ENCODE measurements at places on chromosomes 7 and 10. TPM values are rescaled to one million over a fixed set of nuclear protein-coding genes. Genes with fewer than 3 reads are reported as not detected.

DNA sequence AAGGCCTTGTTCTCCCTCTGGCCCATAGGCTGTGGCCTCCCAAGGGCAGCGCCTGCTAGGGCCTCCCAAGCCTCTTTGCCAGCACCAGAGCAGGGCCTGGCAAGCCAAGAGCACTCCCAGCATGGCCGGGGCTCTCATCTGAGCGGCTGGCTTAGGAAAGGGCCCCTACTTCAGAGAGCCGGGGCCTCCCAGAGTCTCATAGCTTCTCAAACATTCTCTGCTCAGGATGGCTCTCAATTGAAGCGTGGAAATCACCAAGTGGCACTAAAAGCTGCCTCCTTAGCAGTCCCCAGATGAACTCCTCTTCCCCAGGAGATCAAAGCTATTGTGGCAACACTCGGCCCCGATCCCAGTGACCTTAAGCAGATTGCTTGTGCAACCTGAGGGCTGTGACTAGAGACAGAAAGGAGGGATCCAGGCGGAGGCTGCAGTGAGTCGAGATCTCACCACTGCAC lies 69.4 kb downstream of the FAM53B start:
- DNase-seq: no peak

DNA sequence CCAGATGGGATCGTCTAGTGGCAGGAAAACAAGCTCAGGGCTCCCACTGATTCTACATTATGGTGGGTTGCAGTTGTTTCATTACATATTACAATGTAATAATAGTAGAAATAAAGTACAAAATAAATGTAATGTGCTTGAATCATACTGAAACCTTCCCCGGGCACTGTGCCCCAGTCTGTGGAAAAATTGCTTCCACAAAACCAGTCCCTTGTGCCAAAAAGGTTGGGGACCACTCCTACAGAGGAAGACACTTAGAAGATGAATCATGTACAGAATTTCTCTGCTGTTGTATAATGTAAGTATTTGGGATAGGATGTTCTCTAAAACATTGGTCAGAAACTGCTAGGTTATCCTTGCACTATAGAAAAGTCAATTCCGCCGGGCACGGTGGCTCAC lies 11.3 kb upstream of the PHYH start:
- DNase-seq: no peak

DNA sequence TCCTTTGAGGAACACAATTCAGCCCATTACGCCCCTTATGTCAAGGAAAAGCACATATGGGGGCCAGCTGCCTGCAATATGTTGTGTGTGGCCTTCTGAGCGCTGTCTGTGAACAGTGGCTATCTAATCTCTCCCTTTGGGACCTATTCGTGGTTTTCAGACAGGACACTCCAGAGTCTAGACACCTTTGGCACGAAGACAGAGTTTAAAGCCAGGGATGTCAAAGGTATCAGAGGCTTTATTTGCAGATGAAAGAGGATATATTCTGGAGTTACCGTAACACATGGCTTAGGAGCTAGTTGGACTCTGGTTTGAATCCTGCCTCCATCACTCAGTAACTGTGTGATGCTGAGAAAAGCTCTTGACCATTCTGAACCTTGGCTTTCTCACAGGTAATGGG lies 14.8 kb upstream of the EEPD1 start:
- DNase-seq: no peak

GRCh38 chr10:131571865-131572264 lies 260.3 kb upstream of the TCERG1L start:
- peak; percentile 7 for DNase-seq

NPFFR1 gene
- total RNA-seq: not detected

CNTNAP2 gene
- total RNA-seq: 0.22 TPM

NAT16 gene
- not detected for total RNA-seq

TPK1 gene
- 5.7 TPM for total RNA-seq

- no peak for DNase-seq
These were observed 44.7 kb upstream of the AQP1 start for GRCh38 chr7:30866939-30867338.

ODAD2 gene
- total RNA-seq: 0.83 TPM

UNCX gene
- total RNA-seq: not detected

GRCh38 chr7:28832669-28833068 lies 125.5 kb downstream of the TRIL start:
- DNase-seq: no peak

GRCh38 chr7:117010375-117011133 lies 57.3 kb downstream of the ST7 start:
- DNase-seq: no peak

OR2A42 gene
- not detected for total RNA-seq

ZNF365 gene
- 1.2 TPM for total RNA-seq

GRCh38 chr7:135683609-135684008 lies 21.3 kb downstream of the STMP1 start:
- no peak for DNase-seq

GRCh38 chr10:45082176-45082575 lies 81.5 kb downstream of the ZNF22 start:
- DNase-seq: no peak

DNA sequence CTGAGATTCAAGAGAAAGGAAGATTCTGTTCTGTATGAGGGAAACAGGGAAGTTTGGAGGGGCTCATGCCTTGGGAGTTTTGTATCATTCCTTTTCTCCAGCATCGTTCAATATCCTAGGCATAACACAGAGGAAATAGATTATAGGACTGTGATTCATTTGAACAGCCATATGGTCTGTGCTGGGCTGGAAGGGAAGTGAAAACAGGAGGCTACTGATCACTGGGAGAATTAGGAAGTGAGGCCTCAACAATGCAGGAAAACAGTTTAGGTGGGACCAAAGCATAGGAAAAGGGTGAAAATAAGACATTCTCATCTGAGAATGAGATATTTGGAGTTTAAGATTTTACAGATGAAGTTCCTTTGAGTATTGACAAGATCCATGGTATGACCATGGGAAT lies 70.7 kb upstream of the MKX start:
- no peak for DNase-seq

GRCh38 chr7:10780400-10780747 lies 193.3 kb upstream of the PHF14 start:
- DNase-seq: peak; percentile 63

DNA sequence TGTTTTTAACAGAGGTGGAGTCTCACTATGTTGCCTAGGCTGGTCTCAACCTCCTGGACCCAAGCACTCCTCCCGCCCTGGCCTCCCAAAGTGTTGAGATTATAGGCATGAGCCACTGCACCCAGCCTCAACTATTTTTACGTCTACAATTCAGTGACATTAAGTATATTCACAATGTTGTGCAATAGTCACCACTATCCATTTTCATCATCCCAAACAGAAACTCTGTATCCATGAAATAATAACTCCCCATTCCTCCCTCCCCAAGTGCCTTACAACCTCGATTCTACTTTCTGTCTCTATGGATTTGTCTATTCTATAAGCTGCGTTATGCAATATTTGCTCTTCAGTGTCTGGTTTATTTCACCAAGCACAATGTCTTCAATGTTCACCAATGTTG lies 20.3 kb upstream of the ZNRF2 start:
- no peak for DNase-seq

NKX2-3 gene
- not detected for total RNA-seq

DNA sequence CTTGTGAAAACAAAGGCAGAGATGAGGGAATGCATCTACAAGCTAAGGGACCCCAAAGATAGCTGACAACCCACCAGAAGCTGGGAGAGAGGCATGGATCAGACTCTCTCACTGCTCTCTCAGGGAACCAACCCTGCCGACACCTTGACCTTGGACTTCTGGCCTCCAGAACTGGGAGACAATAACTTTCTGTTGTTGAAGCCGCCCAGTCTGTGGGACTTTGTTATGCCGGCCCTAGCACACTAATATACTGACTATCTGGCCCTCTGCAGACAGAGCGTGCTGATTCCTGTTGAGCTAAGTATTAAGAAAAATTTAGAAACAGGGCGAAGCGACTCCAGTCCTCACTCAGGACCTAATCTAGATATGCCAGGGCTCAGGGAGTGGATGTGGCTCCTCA lies 144.3 kb upstream of the TCF7L2 start:
- DNase-seq: no peak

- DNase-seq: no peak
These were observed 387.3 kb upstream of the NPVF start for GRCh38 chr7:25615593-25615992.

- peak; percentile 46 for DNase-seq
These were observed 5.6 kb upstream of the MTG1 start for GRCh38 chr10:133388236-133388972.

HYAL4 gene
- 0.32 TPM for total RNA-seq

DNA sequence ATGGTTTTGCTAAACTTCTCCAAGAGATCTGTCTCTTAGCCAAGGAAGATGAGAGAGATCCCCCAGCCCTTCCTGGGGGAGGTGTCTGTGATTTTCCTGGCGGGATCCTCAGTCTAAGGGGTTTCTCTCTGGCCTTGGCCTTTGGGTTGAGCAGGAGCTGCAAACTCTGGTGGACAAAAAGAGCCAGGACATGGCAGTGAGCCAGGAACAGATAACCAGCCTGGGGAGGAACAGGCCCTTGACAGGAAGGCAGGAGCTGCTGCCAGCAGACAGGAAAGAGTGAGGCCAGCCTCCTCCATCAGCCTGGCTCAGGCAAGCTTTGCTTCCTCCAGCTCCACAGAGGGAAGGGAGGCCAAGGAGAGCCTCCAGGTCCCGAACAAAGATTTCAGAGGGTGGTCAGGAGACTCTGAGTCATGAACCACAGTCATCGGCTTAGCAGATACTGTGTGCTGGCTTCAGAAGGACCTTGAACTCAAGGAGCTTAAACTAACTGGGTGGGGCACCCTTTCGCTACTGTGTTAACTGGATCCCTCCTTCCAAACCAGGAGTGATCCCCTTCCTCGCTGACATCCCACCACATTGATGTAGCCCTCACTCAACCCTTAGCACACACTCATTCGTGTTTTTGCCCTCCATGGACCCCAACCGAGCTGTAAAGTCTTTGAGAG lies 34.7 kb downstream of the DDIT4 start:
- DNase-seq: no peak

PKD1L1 gene
- 2.5 TPM for total RNA-seq

GRCh38 chr7:47291461-47292081 lies 290.3 kb downstream of the TNS3 start:
- DNase-seq: no peak
